ENCODE measurements at places on chromosomes 5 and 9.
A peak's percentile ranks its signal among the peaks of the same experiment; 100 is the strongest.

GRCh38 chr9:126777733-126778132 lies 27.1 kb upstream of the ZBTB43 start:
- DNase-seq, result no peak

DNA sequence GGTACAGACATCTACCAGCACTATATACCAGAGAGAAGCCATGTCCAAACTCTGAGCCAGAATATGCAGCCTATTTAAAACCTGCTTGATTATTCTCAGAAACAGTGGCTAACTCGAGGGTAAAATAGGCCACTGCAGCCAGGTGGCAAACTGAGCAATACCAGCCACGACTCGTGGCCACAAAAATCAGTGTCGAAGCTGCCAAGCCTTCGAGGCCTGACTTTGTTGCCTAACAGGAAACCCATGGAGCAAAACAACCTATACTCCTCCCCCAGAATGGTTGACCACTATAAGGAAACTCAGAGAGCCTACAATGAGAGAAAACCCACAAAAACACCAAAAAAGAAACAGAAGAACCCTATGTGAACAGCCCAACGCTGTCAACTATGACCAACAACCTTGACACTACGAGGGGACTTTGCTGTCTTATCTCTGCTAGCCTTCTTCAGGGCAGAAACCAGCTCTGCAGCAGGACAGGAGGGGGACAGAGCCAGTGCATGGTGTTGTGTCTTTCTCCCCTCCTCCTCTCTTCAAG lies 133.8 kb downstream of the TMEM174 start:
- DNase-seq, result no peak

GRCh38 chr9:105436783-105437182 lies 11.1 kb upstream of the FSD1L start:
- DNase-seq, result no peak

GRCh38 chr9:35822926-35823325 lies 5.6 kb downstream of the FAM221B start:
- no peak for DNase-seq

- DNase-seq, result no peak
Observed at GRCh38 chr5:75048457-75048953, 3.9 kb downstream of the GCNT4 start.

- DNase-seq, result no peak
Observed at GRCh38 chr5:169474226-169474625, 109.3 kb upstream of the SPDL1 start.

DNA sequence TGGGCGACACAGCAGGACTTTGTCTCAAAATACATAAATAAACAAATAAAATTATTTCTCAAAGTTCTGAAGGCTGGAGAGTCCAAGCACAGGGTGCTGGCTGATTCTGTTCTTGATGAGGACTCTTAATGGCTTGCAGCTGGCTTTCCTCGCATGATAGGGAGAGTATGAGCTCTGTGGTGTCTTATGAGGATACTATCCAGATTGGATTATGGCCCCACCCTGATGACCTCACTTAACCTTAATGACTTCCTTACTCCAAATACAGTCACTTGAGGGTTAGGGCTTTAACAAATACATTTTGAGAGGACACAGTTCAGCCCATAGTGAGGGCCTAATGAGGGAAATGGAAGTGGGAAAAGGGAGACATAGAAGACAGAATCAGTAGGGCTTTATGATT lies 87.7 kb downstream of the FOCAD start:
- no peak for DNase-seq

GRCh38 chr5:56183506-56183905 lies 49.6 kb downstream of the ANKRD55 start:
- no peak for DNase-seq

- no peak for DNase-seq
Observed at GRCh38 chr9:19050637-19051591, 1.7 kb downstream of the RRAGA start.

GRCh38 chr9:124208571-124208970 lies 49.2 kb upstream of the NEK6 start:
- DNase-seq, result no peak

DNA sequence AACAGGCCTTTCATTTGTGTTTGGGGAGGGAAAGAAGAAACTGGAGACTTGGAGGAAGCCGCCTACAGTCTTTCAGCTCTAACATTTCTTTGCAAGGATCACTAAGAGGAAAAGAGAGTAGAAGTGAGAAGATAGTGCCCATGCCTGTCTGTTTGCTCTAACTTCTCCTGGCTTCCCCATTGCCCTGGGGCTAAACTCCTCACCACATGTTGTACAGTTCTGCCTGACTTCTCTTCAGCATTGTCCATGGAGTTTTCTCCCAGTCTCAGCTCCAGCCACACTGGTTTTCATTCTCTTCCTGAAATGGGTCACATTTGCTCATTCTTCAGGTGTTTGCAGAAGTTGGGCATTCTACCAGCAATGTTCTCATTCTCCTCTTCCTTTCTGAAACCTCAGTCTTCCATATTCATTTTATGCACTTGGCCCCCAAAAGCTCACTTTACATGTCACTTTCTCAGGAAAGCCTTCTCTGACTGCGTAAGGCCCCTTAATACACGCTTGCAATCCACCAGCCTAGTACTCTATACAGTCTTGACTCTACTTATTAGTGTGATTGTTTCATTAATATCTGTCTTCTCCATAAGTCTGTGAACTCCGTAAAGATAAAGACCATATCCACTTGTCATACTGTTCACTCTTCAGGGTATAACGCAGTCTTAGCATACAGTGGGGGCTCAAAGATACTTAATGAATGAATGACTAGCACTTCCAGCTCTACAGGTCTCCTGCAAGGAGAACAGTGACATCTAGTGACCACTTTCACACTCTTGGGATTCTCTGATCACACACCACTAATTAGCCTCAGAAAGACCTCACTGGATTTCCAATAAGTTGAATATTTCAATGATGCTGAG lies 40.2 kb upstream of the TRIM32 start:
- peak; percentile 65 for DNase-seq

GRCh38 chr9:12230708-12231107 lies 462.5 kb upstream of the TYRP1 start:
- DNase-seq, result peak; percentile 98

GRCh38 chr5:173664154-173664526 lies 47.7 kb upstream of the BOD1 start:
- DNase-seq, result peak; percentile 60

GRCh38 chr5:61790678-61791077 lies 458.6 kb downstream of the ZSWIM6 start:
- no peak for DNase-seq

DNA sequence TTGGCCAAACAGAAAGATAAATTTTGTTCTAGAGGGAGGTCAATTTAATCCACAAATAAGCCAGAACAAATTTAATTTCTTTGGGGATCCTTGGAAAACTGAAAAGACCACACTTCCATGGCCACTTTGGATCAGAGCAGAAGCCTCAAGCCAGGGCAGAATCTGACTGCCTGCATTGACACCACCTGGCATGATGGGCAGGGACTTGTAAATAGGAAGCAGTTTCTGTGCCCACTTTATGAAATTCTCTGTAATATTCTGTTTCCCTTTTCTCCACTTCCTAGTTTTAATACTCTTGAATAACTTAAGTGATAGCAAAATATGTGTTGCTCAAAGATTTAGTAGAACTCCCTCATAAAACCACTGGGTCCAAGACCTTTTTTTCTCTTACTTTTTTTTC lies 6.7 kb upstream of the TMEM252 start:
- no peak for DNase-seq

GRCh38 chr9:33130961-33131789 lies 36.0 kb downstream of the B4GALT1 start:
- DNase-seq, result no peak

GRCh38 chr9:133384736-133385321 lies 8.7 kb downstream of the STKLD1 start:
- no peak for DNase-seq

DNA sequence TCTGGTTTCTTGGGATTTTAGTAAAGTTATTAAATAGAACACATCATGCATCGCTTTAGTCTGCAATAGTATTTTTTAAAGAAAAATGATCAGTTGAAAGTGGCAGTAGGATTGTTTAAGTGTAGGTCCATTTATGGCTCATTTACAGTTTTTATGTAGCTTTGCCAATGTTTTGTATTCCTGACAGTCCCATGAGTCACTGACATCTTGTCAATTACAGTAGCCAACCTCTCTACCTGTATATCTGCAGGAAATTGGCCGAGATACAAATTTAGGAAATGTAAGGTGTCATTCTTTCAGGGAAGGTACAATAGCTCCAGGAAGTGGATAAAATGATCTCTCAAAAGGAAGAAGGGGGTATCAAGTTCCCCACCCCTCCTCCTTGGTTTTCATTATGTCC lies 47.7 kb upstream of the MTAP start:
- DNase-seq, result no peak

DNA sequence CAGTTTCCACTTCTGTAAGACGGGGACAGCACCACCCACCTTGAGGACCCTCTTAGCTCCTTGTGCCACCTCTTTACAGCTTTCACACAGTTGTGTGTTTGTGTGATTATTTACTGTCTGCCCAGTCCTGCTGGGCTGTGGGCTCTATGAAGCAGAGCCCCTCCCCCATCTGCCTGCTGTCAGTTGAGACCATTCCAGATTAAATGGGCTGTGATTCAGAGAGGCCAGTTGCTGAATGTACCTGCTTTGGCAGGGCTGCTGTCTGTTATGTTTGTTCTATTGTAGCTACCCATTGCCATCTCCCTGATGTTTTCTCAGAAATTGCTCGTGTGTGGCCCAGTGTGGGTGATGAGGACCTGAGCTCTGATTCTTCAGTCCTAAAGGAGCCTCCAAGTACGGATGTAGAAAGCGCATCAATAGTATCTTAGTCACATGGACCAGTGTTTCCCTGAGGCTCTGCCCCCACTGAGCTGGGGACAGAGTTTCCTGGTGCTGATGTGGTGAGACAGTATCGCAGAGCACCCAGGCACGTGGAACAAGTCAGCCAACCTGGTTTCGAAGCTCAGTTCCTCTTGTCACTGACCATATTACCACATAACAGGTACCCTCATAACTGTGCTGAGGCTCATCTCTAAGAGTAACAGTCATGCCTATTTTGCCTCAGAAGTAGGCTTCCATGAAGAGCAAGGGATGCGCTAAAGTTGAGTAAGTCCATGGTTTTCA lies 3.7 kb downstream of the ANGPTL2 start:
- DNase-seq, result no peak

- no peak for DNase-seq
Observed at GRCh38 chr9:89958086-89958485, 353.3 kb downstream of the GADD45G start.

GRCh38 chr9:69689991-69690538 lies 17.9 kb upstream of the APBA1 start:
- no peak for DNase-seq

DNA sequence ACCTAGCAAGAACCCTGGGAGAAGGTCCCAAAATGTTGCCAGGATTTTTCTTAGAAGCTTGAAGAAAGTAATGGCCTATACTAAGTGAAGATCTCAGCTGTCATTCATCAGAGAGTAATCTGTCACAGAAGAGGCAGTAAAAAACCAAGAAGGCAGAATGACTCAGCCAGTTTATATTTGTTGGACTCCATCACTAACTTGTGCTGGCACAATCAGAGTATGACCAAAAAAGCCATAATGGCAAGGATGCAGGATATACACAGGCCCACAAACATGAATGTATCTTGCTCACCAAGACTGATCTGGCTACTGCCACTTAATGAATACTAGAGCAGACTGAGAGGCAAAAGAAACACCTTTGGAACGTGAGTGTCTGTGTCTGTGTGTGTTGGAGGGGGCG lies 104.0 kb upstream of the POU5F2 start:
- DNase-seq, result no peak

DNA sequence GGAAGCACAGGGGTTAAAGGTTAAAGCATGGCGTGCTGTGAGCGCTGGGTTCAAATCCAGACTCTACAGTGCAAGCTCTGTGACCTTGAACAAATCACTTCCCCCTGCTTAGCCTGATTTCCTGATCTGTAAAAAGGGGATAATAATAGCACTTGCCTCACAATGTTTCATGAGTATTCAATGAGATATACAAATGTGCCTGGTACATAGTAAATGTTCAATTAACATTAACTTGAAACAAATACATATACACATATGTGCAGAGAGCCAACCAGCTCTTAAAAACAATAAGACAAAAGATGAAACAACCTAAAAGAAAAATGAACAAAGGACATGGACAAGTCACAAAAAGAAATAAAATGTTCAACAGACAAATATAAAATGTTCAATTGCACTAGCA lies 4.0 kb downstream of the CIZ1 start:
- DNase-seq, result no peak

DNA sequence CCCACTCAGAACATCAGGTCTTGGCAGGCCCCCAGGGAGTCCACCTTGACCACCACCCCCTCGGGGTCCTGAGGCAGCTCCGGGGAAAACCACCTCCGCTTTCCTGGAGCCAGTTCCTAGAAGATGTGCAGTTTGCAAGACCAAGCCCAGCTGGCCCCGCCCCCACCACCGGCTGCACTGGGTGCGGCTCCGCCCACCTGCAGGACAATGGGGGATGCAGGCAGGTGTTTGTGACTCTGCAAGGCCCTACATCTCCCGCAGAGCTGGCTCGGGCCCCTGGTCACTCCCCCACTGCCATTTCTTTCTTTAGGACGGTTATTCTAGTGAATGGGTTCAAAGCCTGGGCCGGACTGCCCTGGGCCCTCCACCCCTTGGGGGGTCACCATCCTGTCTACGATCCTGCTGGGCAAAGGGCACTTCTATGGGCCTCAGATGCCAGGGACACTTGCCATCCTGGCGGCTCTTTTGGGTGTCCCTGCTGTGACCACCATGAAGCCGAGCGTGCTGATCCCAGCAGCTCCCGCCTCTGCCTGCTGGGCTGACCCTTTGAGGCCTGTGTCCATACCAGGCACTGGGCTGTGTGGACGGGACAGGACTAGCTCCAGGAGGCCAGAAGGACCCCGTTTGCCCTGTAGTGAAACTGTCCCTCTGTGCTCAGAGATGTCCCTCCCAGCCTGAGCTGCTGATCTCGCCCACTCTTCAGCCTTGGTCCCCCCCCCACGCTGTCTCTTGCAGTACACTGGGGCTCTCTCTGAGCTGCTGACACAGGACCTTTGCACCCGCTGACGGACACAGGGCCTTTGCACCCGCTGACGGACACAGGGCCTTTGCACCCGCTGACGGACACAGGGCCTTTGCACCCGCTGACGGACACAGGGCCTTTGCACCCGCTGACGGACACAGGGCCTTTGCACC lies 5.9 kb upstream of the NACC2 start:
- no peak for DNase-seq

GRCh38 chr9:137676998-137677397 lies 58.2 kb downstream of the EHMT1 start:
- no peak for DNase-seq

- peak; percentile 97 for DNase-seq
Observed at GRCh38 chr9:26210338-26210851, 532.2 kb upstream of the TUSC1 start.

- peak; percentile 43 for DNase-seq
Observed at GRCh38 chr5:149610589-149611255, 29.4 kb downstream of the ARHGEF37 start.

- no peak for DNase-seq
Observed at GRCh38 chr9:136220017-136220729, 15.2 kb upstream of the LHX3 start.

DNA sequence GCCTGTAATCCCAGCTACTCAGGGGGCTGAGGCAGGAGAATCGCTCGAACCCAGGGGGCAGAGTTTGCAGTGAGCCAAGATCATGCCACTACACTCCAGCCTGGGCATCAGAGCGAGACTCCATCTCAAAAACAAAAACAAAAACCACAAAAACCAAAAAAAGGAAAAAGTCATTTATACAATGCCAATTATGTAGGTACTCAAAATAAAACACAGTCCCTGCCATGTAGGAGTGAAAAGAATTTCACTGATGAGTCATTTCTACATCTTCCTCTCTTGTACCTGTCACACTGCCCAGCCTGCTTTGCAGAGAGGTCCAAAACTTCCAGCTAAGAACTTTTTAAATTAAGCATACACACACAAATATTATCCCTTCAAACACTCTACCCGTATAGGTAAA lies 215.8 kb downstream of the EPB41L4A start:
- no peak for DNase-seq

- no peak for DNase-seq
Observed at GRCh38 chr9:133664173-133665050, 28.2 kb downstream of the DBH start.
